Left renal pelvis (tissue), 4 donors: ENCODE measurements at places on chromosomes 6 and 20.

DNA sequence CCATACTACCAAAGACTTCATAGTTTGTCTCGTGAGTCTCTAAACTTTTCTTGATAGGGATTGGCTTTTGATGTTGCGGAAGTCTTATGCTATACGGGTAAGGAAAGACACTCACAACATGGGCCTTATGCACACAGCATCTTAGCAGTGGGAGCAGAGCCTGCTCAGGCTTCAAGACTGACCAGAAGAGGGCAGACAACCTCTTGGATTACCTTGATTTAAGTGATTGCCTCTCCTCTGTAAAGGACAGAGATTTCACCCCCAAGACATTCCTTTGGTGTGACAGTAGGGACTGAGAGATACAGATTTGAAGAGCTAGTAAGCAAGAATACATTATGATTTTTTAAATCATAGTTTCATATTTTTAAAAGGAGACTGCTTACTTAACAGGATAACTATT lies 71.0 kb upstream of the SAMD3 start:
- peak; percentile 7 for DNase-seq

- DNase-seq = no peak
These were observed 137.5 kb upstream of the SLC24A3 start for GRCh38 chr20:19074828-19075516.

GRCh38 chr6:168690271-168690670 lies 249.3 kb downstream of the SMOC2 start:
- no peak for DNase-seq

- DNase-seq = no peak
These were observed 11.4 kb downstream of the MC3R start for GRCh38 chr20:56259948-56260347.

GRCh38 chr6:75370011-75370410 lies 85.4 kb upstream of the TMEM30A start:
- DNase-seq = no peak

DNA sequence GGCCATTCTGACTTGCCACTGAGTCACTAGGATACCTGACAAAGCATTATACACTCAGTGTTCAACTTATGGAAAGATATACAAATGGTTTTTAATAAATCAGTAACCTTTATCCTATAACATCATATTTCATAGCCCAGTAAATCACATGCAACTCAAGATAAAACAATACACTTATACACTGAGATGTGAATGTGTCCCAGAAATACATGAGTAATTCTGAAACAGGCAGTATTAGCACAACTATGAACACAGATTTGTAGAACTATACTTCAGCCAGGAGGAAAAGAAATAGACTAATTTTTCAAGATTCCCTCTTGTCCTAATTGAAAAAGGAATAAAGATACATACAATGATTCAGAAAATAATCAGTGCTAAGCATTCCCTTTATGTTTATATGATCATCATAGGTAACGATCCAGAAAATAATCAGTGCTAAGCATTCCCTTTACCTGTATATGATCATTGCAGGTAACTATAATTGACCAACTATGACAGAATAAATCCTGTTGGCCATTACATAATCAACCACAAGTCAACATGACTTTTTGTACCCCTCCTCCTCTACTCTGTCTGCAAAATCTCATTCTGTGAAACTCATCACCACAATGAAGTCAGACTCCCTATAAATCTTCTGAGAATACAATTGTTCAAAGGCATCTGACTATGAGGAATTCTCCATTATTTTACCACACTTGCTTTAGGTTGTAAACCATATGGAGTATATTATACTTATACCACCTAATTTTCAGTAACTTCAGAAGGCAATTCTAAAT lies 30.3 kb downstream of the HACE1 start:
- no peak for DNase-seq

GRCh38 chr20:11219192-11219591 lies 545.4 kb upstream of the JAG1 start:
- no peak for DNase-seq

- DNase-seq = no peak
These were observed 6.8 kb downstream of the NPBWR2 start for GRCh38 chr20:64100566-64100888.

DNA sequence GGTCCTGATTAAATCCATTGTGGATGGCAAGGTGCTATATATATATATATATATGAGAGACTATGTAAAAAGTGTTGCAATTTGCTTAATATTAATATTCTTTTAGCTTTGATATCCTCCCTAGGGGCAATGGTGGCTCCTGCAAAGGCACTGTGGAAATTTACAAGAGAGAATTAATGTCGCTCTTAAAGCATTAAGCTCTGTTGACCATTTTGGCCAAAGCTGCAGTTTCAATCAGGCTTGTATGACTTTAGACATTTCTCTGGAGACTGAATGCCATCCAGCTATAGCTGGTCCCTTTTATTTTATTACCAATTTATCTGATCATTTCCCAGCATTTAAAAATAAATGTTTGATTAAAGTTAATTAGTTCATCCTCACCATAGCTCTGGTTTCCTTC lies 155.3 kb downstream of the JARID2 start:
- no peak for DNase-seq

- no peak for DNase-seq
These were observed 4.0 kb downstream of the EGFL8 start for GRCh38 chr6:32168350-32168749.
